CD4-positive, alpha-beta T cell treated with Interferon alpha-2 for 1 hour (primary cell): ENCODE measurements at places on chromosomes 5 and 9.

DNA sequence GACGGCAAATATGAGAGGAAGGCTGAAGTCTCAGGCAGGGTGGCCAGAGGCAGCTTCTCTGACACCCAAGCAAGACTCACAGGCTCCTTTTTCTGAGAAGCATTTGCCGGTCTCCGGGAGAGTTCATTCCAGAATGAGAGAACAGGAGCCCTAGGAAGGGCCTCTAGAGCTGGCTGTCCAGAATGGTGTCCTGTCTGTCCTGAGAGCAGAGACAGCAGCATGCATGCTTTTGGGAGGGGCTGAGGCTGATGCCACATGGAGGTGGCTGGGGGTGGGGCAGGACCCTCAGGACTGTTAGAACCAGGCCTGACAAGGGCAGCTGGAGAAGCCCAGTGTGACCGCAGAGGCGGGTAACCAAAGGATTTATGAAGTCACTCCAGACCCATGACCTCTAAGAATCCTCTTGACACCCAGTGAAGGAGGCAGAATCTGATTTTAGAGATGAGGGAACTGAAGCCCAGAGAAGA lies 60.0 kb downstream of the SHB start:
- no peak for DNase-seq

DNA sequence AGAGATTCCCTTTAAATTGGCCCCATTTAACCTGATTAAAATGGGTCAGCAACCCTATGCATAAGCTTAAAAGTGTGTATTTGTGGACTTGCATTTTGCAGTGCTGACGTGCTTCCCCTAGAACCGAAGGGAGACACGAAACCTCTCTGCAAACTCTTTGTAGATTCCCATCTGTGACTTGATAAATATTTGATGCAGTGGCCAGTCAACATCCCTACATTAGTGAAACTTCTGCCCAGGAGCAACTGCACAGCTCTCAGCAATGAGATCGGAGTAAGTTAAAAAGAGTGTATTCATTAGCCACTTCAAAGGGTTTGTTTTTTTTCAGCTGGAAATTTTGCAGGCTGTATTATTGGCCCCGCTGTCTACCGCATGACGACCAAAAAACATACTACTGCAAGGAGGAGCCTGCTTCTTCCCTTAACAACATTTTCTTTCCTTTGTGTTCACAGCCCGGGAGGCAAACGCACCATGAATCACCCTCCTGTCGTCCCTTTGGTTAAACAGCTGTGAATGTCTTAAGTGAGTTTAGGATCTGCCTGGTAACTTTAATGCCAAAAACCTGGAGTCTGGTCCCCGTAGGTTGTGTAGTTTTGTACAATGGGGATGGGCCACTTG lies 38.0 kb upstream of the TCERG1 start:
- DNase-seq: no peak

DNA sequence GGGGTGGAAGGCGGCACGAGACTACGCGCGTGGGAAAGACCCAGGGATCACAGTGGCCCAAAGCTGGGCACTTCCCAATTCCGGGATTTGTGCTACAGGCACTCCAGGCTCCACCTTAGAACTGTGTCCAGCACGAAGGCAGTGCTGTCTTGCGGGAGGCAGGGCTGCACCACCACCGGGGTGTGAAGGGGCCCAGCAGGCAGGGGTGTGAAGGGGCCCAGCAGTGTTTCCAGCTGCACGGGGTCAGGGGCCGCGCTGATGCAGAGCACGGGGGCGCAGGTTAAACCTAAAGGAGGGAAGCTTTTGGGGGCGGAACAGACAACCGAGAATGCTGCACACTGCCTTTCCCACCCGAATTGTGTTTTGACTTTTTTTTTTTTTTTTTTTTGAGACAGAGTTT lies 1.1 kb upstream of the PDCD6 start:
- DNase-seq: no peak

- no peak for DNase-seq
Measured at GRCh38 chr5:122680623-122681350, 94.1 kb upstream of the SNX2 start.

GRCh38 chr9:91211414-91211813 lies 150.3 kb downstream of the AUH start:
- DNase-seq: peak; percentile 34

DNA sequence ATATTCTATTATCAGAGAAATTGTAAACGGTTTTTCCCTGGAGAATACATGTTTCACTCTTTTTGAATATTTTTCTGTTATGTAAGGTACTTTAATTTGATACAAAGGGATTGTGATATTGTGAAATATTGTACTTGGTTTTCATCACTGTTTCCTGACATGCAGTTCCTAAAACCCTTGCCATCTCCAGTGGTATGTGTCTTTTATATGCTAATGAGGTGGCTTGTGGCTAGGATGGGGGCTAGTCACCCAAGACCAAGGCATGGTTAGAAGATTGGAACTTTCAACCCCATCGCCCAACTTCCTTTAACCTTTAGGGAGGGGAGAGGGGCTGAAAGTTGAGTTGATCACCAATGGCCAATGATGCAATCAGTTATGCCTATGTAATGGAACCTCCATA lies 160.6 kb downstream of the TAF11L14 start:
- no peak for DNase-seq

- DNase-seq: no peak
Measured at GRCh38 chr9:90775657-90776056, 26.0 kb upstream of the SYK start.

DNA sequence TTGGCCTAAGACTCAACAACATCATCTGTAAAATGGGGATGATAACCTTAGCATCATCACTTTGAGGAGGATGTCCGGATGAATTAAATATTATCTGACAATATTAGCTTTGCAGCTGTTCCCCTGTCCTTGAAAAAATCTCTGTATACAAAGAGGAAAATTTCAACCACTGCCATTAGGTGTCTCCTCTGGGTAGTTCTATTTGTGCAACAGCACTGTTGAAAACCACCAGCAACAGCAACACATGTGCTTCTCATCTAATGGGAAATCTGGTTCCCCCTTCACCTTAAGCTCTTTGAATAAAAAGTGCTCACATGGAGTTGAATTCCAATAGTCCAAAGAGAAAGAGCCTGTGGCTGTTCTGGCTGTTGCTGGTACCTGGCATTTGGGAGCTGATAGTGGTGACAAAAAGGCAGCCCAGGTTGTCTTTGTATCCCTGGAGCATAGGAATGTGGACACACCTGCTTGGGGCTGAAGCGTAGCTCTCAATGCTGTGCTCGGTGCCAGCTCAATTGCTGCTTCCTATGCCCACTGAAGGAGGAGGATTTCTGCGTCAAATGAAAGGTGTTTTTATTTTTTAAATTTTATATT lies 322.1 kb upstream of the MSX2 start:
- DNase-seq: no peak

- DNase-seq: no peak
Measured at GRCh38 chr9:130029223-130029973, 13.6 kb downstream of the FNBP1 start.

GRCh38 chr9:73951147-73951546 lies 546.0 kb upstream of the RORB start:
- DNase-seq: no peak

- no peak for DNase-seq
Measured at GRCh38 chr9:18743971-18744370, 270.0 kb downstream of the ADAMTSL1 start.

DNA sequence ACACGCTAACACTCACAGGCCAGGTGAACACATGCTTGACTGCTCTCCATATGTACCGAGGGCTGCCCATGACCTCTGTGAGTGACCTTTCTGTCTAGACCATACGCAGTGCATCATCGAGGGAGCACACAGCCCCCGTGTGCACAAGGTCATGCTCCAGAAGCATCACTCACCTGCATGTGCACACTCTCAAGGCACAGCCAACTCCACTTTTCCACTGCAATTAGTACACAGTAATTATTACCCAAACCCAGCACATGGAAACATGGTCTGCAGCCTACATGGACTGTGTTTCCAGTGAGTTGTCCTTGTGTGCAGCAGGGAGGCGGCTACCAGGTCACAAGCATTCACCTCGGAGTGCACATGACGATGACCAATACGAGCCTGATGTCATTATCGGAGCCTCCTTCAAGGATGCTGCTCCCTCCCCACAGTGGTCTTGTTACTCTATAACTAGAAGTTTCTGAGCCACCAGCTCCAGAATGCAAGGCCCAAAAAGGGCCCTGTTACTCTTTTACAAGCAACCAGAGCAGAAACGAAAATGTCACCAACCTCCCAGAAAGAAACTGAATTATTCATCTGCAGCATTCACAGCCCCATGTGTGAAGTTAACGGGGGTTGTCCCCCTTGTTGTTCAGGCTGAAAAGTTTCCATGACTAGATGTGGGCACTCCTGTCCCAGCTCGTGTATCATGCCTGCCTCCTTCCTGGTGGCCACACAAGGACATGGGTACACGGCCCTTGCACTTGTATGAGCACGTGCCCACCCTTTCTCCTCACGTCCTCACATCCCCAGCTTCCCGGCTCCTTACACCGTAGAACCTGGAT lies 31.2 kb downstream of the SEMA4D start:
- DNase-seq: no peak

GRCh38 chr9:106861640-106862109 lies 1.3 kb upstream of the ZNF462 start:
- no peak for DNase-seq

DNA sequence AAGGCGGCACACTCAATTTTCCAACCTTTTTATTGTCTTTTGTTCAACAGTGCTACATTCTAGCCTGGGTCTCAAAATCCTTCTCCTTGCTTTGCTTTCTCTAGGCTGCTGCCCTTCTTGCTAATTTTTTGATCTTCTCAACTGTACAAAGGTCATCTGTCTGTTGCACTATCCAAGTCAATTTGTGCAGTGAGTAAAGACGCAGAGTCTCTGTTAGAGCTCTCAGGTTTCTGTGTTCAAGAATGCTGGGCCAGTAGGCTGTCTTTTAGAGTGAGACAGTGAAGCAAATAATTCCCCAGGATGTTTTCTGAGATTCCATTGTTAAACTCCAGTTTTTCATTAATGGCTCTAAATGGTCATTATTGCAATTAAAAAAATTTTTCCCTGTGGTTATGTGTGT lies 255.7 kb upstream of the ACTBL2 start:
- no peak for DNase-seq

DNA sequence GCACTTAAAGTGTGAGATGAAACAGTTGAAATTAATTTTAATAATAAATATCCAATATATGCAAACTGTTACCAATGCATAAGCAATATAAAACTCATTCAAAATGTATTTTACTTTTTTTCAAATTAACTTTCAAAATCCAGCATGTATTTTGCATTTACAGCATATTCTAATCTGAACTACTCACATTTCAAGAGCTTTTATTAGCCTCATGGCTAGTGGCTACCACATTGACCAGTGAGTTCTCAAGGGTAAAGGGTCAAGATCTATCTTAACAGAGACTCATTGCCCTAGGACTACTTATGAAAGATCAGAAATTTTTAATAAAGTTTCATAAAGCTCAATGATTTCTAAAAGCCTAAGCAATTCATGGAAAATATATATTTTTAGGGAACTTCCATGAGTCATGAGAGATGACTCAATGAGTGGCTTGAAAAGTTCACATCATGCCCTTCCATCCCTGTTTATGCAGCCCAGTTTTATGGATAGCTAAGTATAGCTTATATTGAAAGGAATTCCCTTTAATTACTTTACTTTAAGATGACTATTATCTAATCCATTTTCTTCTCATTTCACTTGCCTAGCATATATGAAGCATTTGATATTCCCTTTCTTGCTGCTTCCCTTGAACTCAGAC lies 608.6 kb downstream of the SLCO4C1 start:
- DNase-seq: no peak

DNA sequence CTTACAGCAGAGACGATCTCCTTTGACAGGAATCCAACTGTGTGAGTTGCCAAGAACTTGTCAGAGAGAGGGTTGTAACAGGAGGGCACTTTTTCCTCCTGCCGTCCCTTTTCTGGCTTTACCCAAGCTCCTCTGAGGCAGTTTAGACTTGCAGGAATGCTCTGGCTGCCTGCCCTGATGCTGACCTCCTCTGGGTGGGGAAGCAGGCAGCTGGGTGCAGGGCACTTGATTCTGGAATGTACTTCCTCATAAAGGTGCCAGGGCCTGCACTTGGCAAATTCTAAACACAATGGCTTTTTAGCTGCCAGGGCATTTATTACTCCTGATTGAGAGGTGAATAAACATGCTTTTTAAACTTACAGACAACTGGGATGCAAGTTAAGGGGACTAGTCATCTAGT lies 190.4 kb downstream of the EPB41L4A start:
- DNase-seq: no peak

DNA sequence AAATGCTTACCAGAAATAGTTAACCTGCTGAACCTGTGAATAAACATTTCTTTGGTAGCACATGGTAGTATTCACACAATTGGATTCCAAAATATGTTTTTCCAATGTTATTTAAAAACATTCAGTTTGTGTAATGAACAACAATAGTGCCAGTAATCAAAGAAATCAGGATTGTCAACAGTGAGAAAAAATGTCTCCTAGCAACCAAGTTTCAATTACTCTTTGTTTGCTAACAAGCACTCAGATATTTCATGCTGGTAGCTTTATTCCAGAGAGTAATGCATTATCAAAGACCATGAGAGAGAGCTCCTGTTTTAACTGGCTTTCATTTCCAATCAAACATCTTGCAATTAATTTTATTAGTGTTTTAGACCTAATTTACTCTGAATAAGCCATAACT lies 768.1 kb upstream of the GRAMD2B start:
- DNase-seq: no peak

DNA sequence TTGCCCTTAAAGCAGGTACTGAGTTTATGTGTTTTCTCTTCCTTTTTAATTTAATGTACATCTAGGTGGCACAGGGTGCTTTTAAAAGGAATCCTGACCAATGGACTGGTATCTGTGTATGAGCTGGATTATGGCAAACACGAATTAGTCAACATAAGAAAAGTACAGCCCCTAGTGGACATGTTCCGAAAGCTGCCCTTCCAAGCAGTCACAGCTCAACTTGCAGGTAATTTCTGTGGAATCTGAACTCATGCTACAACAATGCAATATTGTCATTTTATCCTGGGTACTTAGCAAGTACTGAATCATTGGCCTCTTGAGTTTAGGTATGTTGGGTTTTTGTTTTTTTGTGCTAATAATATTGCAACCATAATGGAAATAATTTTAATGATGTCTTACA lies 14.4 kb upstream of the TMOD1 start:
- no peak for DNase-seq

DNA sequence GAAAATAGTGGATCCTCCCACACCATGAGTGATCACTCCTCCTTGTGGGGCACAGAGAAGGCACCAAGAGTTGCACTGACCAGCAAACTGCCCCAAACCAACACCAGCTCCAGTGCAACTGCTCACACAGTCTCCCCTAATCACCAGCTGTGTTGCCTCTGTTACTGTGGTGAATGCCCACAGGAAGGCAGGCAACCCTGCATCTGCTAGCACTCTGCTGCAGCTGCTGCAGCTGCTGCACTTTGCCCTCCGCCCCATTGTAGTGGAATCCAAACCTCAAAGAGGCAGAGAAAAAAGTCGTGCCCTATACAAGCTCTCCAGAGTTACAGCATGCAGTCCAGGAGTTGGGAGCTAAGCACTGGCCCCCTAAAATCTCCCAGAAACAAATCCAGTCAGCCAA lies 339.6 kb downstream of the TRIM36 start:
- DNase-seq: no peak

GRCh38 chr5:116593340-116593739 lies 18.7 kb upstream of the SEMA6A start:
- no peak for DNase-seq
